Globus pallidus (tissue), 1 donor: ENCODE measurements at places on chromosomes 11 and 22.
A peak's percentile ranks its signal among the peaks of the same experiment; 100 is the strongest.

- peak; percentile 71 for DNase-seq
These were observed 13.9 kb downstream of the OTUB1 start for GRCh38 chr11:64000026-64000739.

DNA sequence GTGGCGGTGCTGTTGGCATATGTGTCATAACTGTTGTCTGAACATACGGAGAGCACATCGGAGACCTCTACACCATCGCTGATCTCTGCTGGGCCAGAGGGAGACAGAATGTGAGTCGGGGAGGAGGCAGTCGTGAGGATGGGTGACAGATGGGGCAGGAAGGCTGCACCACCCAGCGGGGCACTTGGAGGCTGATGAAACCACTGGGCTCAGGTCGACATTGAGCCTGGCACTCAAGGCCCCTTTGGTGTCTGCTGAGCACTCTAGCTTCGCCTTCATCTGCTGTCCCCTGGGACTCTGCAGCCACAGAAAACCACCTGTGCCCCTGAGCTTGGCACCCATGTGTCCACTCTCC lies 2.5 kb upstream of the KLHL35 start:
- DNase-seq = no peak

GRCh38 chr11:120109531-120109930 lies 28.4 kb downstream of the TRIM29 start:
- DNase-seq = no peak

- DNase-seq = peak; percentile 23
These were observed 270.4 kb downstream of the MIAT start for GRCh38 chr22:26927821-26928220.

DNA sequence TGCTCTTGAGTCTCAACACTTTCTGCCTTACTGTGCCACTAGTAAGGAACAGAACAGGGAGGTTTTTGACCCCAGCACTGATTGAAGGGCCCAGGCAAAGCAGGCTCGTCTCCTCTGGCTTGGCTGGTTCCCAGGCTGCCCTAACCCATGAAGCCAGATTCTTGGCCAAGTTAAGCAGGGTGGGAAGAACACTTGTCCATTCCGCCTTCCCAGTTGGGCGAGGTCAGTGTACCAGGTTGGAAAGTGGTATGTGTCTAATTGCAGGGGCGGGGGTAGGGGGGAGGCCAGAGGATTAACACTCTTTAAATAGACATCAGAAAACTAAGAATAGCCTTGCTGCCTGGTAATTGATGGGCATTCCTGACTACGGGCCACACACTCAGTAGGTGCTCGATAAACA lies 14.4 kb downstream of the TIMP3 start:
- no peak for DNase-seq

- DNase-seq = no peak
These were observed 12.1 kb downstream of the SERGEF start for GRCh38 chr11:18000760-18001159.

DNA sequence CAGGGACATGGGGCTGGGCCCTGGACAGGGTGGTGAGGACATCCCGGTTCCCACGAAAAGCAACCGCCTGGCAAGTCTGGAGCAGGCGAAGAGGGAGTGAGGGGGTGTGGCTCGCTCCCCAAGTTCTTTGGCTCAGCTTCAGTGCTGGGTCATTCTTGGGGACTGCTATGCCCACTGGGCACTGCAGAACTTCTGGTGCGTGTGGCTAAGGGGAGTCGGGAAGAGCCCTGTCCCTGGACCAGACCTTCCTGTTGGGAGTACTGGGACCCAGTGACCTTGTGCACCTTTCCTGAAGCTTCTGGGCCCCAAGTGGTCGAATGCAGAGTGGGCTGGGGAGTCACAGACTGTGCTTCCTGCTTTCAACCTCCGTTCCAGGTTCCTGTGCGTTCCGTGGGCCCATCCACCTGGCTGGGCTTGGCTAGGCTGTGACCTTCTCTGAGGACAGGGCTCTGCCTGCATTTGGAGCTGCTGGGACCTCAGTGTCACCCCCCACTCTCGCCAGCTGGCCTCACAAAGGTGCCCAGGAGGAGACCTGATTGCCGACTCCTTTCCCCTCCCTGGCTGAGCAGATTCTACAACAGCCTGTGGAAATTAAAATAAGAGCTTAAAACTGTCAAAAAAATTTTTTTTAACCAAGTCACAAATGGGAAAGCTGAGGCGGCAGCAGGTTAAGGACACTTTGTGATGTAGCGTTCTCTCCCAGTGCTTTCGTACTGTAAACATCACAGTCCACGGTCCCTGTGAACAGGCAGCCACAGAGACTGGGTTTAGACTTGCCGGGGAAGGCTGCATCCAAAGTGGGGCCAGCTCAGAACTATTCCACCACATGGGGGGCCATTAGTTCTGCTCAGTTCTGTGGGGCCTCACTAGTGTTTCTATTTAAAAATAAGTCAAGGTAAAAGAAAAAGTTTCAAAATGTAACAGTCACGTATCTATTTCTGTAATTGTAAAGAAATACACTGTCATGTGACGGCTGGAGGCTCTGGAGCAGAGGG lies 63.8 kb upstream of the WNT7B start:
- DNase-seq = no peak

DNA sequence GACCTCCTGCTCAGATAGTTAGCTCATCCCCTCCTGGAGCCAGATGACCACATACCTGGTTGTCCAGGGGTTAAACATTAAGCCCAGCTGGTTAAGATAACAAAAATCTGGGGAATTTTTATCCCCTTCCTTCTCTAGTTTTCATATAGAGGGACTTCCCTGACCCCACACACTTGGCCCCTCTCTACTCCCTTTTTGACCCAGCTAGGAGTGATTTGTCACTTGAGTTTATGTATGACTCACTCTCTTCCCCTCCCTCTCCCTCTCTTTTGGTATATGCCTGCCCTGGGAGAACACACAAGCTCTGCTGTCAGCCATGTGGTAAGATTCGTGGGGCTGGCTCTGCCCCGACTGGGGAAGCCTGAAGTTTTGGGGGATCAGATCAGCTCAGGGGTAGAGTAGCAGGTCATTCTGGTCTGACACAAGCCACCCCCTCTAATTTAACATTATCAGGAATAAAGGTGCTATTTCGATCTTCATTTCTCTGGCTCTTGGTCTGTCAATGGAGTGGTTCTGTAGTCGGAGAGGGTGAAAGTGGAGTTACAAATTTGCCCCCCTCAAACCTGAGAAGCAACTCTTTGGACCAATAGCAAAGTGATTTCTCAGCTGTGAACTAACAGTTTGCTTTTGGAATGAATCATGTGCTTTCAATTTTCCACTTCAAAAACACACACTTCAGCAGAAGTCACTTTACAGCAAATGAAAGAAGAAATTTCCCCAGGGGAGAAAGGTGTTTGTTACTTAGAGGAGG lies 415.3 kb upstream of the CADM1 start:
- no peak for DNase-seq

DNA sequence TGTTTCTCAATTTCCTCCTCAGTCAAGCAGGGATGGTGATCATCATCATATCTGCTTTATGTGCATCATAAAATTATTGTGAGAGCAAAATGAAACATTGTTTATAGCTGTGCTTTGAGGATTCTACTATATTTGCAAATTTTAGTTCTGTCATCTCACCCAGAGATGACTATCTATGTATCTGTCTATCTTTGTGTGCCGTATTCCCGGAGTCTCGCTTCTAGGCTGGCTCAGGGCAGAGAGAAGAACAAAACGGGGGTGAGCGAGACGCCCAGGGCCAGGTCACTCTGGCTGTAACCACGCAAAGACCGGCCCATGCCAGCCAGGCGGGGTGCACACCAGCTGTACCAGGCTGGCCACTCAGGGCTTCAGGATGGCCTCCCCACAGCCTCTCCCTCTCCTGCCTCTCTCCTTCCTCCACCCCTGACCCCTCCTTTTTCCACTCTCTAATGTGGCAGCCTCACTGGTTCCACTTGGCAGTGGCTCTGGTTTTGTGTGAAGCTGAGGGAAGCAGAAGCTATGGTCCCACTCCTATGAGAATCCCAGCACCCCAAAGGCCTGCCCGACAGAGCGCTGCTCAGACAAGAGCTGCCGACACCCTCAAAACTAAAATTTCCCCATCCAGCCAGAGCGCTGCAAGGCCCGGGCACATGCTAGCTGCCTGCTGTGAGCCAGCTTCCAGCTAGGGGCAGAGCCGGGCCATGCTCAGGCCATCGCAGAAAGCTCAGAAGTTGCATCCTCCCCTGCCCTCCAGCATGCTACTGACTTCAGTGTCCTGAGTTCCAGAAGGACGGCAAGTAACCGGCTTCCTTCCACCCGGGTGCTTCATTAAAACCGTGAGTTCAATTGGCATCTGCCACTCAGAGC lies 139.5 kb upstream of the TBCEL start:
- no peak for DNase-seq

- no peak for DNase-seq
These were observed 18.2 kb upstream of the MUC5AC start for GRCh38 chr11:1139441-1140083.

DNA sequence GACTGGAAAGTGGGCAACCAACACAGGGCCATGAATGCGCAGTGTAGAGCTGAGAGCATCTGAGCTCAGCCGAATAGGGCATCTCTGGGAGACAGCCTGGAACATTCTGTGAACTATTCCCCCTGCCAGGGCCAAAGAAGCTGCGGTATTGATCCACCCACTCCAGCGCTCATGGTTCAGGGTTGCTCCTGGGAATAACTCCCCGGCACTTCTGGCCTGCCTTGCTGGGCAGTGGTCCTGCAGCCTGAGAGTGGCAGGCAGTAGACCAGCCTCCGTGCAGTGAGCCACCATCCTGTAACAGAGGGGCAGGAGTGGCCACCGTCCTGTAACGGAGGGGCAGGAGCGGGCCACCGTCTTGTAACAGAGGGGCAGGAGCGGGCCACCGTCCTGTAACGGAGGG lies 12.2 kb downstream of the TMPRSS6 start:
- DNase-seq = no peak

- DNase-seq = no peak
These were observed 39.1 kb downstream of the TCIRG1 start for GRCh38 chr11:68077617-68078582.

DNA sequence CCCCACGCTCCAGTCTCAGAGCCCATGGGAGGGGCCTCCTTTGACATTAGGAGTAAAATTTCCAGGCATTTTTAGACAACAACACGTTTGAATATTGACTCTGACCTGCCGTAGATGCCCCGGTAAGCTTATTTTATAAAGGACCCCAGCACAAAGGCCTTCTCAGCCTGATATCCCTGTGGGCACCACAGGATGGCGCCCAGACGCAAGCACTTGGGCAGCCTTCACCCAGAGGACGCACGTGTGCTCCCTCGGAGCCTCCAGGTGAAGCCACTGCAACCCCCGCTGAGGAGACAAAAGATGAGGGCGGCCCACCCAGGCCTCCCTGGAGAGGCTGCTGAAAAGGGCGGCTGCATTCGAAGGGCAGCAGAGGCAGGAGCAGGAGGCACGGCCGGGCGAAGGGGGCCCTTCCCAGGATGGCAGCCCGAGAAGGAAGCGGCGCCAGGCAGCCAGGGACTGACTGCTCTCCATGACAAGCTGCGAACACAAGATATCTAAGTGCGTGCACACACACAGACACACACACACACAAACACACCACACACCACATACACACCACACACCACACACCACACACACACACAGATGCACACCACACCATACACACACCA lies 15.2 kb upstream of the TH start:
- DNase-seq = no peak

DNA sequence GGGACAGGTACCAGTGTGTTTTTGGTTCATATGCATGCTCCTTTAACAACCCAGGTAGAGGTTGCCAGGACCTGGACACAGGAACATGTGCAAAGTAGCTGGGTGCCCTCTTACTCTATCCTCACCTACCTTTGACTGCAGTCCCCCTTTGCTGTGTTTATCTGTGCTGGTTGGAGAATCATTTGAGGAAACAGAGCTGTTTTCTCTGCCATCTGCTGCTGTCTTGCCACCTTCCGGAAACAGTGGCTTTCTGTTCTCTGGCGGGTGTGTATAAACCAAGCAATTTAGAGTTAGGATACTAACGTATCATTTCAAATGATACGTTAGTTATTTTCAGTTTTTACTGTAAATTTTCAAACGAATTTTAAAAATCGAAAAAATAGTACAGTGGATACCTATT lies 171.9 kb upstream of the TTC12 start:
- DNase-seq = peak; percentile 69

- DNase-seq = no peak
These were observed 352.5 kb upstream of the CCDC179 start for GRCh38 chr11:23212807-23213206.

GRCh38 chr22:23557036-23557435 lies 23.1 kb downstream of the IGLL1 start:
- no peak for DNase-seq

- DNase-seq = no peak
These were observed 46.4 kb downstream of the MUC6 start for GRCh38 chr11:990101-990500.

DNA sequence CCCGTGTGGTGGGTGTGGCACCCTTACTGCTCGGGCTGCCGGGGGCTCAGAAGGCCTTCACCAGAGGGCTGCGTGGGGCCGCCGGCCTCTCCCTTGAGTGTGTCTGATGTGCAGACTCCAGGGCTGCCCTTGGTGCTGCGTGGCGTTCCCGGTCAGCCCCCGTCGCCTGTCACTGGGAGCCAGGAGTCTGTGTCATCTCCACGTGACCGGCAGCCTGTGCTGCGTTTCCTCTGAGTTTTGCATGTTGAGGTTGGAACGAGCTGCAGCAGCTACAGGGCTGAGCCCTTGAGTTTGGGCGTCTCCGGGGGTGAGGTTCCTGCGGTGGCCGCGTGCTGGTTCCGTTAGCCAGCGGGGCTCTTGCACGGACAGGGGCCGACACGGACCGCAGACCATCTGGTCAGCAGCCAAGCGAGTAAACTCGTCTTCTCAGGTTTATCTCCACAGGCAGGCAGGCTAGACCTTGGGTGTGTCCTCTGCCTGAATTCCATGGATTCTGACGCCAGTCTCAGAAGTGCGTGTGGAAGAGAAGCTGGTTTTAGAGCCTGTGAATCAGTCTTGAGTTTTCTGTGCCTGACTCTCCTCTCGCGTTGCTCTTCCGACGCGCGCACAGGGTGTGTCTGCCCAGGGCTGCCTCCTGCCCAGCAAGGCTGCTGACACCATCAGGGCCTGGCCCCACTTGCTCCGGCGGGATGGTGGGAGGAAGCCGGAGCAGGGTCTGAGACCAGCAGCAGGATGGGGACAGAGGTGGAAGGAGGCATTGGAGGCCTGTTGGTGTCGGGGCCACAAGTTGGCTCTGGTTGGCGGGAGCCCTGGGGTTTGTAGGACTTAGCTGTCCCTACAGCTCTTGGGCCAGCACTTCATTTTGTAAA lies 10.5 kb downstream of the PTDSS2 start:
- DNase-seq = no peak

DNA sequence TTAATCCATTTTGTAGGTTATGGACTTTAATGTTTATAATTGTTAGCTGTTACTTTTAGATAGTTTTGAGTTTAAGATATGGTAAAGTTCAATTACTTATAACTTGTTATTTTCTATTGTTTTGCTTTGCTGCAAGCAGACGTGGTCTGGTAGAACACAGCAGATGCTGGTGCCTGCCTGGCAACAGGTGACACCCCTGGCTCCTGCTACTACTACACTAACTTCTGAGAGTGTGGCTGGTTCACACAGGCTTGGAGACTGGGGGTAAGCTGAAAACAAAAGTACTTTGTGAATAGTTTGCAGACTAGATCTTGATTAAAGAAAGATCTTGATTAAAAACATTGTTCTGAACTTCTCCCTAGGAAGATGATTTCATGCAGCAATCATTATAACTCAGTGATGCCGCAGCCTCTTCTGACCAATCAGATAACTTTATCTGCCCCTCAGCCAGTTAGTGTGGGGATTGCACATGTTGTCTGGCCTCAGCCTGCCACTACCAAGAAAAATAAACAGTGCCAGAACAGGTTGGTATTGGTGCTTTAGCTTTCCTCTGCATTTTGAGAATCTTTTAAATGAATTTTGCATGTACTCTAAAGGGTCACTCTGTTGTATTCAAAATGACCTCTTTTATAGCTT lies 90.4 kb downstream of the HIPK3 start:
- no peak for DNase-seq

- DNase-seq = no peak
These were observed 188.3 kb upstream of the BLID start for GRCh38 chr11:122304306-122304705.
